ENCODE measurements at places on chromosomes 1 and 21.

GRCh38 chr1:59007820-59008598 is 224.2 kb upstream of the JUN start:
- no peak for DNase-seq

GRCh38 chr1:84245563-84245962 is 55.9 kb upstream of the SAMD13 start:
- no peak for DNase-seq

DNA sequence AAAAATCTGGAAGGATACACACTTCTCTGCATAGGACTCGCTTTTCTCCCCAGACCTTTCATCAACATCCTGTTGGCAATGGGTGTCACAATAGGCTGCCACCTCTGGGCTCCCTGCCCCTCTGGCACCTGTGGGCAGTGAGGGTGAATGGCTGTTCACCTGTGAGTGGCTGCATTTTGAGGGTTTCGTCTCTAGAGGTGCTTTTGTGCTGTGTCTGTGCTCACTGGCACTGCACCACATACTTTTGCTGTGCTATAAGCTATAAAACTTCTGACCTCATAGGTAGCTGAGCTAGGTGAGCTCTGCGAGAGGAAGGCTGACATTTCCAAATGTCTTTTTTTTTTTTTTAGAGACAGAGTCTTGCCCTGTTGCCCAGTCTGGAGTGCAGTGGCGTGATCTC is 35.9 kb downstream of the SLC30A1 start:
- no peak for DNase-seq

GRCh38 chr1:202801175-202801574 is 7.0 kb downstream of the KDM5B start:
- DNase-seq: no peak

- DNase-seq: peak; percentile 30
Measured at GRCh38 chr1:160951443-160952128, 3.0 kb downstream of the ITLN2 start.

All from NCI-H1048 (cell line).